Tongue (tissue), 3 donors: ENCODE measurements at places on chromosomes 4 and X. TPM values are rescaled to one million over a fixed set of nuclear protein-coding genes. Genes with fewer than 3 reads are reported as not detected.
A peak's percentile ranks its signal among the peaks of the same experiment; 100 is the strongest.

RELL1 gene
- total RNA-seq: 74.7 TPM

OPHN1 gene
- 22.6 TPM for total RNA-seq

PJA1 gene
- total RNA-seq: 60.9 TPM

RAB33A gene
- 0.41 TPM for total RNA-seq

ETDC gene
- not detected for total RNA-seq

NPY5R gene
- 0.41 TPM for total RNA-seq

RADX gene
- total RNA-seq: 4.0 TPM

FHDC1 gene
- total RNA-seq: 9.9 TPM

GAK gene
- 46.7 TPM for total RNA-seq

GRCh38 chr4:42345962-42346544, 51.2 kb upstream of the SHISA3 start:
- DNase-seq: no peak

DNA sequence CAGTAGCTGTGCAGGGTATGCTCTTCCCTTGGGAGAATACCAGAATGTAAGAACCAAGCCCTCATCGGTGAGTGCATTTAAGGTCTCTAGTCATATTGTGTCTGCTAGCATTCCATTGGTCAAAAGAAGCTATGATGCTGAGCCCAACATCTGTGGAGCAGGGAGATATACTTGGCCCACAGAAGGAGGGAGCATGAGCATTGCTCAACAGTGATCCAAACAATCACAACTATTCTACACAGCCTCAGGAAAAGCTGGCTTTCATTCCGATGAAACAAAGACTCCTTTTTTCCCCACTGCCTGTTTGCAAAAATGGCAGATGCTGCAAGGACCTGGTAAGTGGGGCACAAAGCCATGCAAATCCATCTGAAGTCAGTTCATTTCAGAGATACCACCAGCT, 80.6 kb upstream of the DHX15 start:
- DNase-seq: peak; percentile 55

GRCh38 chr4:117770269-117771102, 263.8 kb upstream of the NDST3 start:
- DNase-seq: no peak

DNA sequence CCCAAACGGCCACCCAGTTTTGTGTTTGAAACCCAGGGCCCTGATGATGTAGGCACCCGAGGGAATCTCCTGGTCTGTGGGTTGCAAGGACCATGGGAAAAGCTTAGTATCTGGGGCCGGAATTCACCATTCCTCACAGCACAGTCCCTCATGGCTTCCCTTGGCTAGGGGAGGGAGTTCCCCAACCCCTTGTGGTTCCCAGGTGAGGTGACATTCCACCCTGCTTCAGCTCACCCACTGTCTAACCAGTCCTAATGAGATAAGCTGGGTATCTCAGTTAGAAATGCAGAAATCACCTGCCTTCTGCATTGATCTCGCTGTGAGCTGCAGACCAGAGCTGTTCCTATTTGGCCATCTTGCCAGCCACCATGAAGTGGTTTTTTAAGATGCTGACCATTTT, 84.0 kb downstream of the PRKG2 start:
- no peak for DNase-seq

DNA sequence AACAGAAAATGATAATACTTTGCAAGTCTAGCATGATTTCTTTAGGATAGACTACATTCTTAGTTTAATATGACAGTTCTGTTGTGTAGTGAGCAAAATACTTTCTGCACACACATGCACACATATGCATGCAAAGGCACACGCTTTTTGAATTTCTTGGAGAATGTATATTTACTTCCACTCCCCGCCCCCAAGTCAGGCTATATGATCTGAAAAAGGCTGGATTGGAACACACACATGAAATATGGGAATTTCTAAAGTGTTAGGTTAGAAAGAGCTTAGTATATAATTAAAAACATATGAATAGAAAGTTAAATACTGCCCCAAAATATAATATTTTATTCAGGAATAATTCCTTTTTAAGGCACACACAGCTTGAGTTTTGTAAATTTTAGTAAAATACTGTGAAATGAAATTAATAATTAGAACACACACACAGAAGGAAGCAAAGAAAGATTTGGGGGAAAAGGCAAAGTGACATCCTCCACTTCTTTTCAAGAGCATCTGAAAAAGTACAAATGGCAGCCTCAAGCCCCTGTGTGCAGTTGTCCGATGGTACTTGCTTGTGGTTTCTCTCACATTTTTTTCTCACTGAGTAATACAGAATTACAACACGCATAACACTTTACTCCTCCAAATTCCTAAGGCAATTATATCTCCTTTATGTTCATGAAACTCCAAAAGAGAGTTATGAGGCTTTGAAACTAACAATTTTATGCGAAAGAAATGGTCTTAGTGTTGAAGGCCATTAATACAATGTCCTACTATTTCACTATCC, 228.9 kb upstream of the ETNPPL start:
- DNase-seq: no peak

GRCh38 chr4:176726803-176727202, 65.9 kb downstream of the VEGFC start:
- no peak for DNase-seq

GRCh38 chr4:157803421-157803820, 369.4 kb downstream of the GASK1B start:
- no peak for DNase-seq

GRCh38 chrX:55754861-55755294, 37.3 kb downstream of the RRAGB start:
- no peak for DNase-seq

DNA sequence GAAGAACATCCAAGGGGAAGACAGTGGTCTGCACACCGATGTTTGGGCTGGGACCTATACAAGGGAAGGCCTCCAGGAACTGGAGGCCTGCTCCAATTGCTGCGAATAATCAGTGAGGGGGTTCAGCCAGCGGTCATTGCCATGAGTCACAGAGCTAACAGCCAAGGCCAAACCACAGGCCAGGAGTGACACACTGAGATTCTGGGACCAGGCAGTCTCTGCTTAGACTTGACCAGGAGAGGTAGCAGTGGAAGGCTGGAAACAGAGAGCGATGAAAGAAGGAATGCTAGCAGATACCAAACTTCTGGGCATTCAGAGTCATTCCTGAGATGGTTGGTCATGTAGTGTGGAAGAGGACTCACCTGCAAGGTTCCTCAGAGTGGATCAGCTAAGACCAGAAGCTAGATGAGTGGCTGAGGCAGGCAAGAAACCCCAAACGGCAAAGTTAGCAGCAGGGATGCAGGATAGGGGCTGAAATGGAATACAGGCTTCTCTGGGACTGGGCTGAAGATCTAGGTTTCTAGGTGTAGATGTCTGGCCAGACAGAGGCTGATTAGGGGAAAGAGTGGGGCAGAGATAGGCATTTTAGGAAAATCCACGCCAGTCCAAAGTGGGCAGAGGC, 54.7 kb downstream of the CNGA2 start:
- DNase-seq: peak; percentile 80

DNA sequence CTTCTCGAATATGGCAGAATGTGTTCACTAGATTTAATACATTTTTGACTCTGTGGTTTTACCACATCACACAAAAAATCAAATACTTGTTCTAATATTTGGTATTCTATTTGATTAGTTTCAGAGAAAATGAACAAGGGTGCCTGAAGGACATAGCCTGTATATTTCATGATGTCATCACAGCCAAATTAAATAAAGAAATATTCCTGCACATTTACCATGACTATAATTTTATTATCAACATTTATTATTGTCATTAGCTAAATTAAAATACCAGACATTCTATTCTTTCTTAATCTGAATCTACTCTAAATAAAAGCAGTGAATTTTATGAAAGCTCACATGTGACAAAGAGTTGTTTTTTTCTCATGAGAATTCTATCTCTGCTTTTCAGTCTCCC, 980.5 kb downstream of the PCDH18 start:
- no peak for DNase-seq
